SHP77 (cell line): ENCODE measurements at places on chromosomes 3 and 15.

GRCh38 chr15:73991260-73991659 lies 835 bp downstream of the STOML1 start:
- DNase-seq, result no peak

GRCh38 chr3:136078421-136079364 lies 113.2 kb downstream of the PPP2R3A start:
- peak; percentile 6 for DNase-seq

- DNase-seq, result no peak
Observed at GRCh38 chr3:71784201-71784913, 591 bp downstream of the PROK2 start.

DNA sequence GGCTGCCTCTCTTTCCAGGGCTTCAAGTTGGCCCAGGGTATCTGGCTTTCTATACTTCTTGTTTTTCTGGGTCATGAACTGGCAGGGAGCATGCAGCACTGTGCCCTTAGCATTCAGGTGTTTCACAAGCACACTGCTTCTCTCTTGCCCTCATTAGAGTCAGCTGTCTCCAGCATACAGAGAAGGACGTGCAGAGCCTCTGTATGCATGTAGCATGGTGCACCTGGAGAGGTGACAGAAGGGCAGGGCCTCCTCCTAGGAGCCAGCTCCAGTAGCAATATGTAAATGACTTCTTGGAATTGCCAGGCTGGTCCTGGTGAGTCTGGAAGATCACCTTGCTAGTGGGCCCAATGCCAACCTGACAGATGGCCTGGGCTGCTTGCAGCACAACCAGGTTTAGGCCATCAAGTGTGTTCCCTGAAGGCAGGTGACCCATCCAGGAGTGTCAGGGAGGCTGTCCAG lies 44.8 kb upstream of the ATP2C1 start:
- peak; percentile 24 for DNase-seq

DNA sequence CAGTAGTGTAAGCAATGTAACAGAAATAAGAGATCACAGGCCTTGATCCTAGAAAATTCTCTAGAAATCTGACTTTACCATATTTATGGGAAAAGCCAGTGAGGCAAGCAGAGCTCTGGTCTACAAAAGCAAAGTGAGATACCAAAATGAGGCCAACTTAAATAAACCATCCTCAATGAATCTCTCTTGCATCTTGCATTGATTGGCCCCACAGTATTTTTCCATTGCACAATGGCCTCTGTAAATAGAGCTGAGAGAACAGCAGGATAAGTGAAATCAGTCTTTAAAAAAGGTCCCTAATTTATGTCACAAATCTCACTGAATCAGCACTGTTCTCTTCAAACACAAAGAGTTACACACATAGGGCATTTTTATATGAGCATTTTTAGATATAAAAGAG lies 8.9 kb downstream of the CFAP20DC start:
- no peak for DNase-seq

DNA sequence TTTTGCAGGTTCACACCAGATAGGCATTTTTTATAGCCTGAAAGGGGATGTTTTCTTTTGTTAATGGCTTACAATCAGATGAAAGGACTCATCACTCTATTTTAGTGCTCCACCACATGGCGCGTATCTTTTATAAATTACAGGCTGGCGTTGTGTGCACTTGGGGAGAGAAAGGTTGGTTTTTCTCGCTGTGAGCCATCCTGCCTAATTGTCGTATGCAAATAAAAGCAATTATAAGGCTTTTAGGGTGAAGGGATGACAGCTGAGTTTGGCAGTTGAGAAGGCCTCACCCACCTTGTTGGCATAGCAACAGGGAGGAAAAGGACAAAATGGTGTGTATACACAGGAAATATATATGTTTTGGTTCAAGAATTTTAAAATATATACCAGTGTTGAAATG lies 268.0 kb downstream of the NR2F2 start:
- DNase-seq, result no peak

DNA sequence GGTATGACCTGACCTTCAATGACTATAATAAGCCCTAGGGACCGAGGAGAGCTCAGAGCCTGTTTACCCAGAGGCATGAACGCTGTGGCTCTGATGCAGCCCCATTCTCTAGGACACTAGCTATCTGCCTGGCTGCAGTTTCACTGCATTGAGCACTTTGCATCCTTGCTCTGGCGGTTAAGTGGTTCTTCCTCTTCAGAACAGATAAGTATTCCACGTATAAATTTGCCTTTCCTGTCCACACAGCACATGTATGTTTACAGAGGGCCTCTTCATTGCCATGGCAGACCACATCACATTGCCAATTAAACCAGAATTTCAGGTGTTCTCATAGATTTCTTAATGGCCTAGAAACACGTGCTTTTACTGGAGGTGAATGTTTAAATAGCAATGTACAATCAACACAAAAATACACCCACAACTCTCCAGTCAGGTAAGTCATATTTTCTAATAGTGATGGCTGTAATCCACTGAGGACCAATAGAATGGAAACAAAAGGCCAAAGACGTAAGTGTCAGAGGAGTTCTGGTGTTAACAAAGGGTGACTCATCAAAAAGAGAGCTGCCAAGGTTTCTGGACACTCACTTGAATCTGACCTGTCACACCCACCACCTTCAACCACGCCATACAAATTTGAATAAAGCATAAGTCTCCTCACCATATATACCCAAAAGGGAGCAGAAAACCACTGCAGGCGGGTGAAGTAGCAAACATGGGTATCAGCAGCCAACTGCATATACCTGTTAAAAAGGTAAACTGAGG lies 553.4 kb downstream of the OCA2 start:
- DNase-seq, result no peak

- DNase-seq, result no peak
Observed at GRCh38 chr3:49554633-49555265, 472 bp downstream of the BSN start.

- peak; percentile 63 for DNase-seq
Observed at GRCh38 chr3:120561251-120562045, 34.7 kb upstream of the NDUFB4 start.

- no peak for DNase-seq
Observed at GRCh38 chr15:78265752-78266224, 1.4 kb downstream of the DNAJA4 start.

DNA sequence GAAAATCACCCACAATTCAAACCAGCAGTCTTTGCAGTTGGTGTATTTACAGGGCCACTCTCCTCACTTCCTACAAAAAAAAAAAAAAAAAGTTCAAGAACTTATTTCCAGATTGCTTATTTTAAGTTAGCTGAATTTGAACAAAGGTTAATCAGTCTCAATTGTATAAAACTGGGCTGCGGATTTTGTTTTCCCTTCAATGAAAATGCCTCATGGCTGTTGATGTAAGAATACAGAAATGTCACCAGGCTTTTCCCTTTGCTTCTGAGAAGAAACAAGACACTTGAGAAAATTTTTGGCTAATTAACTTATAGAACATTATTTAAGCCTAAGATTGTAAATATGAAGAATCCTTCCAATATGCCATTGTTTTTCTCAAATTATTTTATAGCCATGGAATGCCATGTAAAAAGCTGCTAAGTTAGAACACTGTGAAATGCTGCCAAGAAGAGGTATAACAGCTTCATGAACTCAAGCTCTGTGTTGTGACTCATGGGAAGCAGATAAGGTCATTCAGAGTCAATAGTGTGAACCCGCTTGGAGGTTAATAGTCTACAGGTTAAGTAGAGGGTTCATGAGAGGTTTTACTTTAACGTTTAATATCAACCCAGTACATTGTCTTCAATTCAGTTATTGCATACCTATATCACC lies 84.3 kb upstream of the ABI3BP start:
- no peak for DNase-seq

- no peak for DNase-seq
Observed at GRCh38 chr15:74188216-74188615, 14.4 kb downstream of the STRA6 start.

GRCh38 chr3:17605032-17605431 lies 137.4 kb downstream of the TBC1D5 start:
- no peak for DNase-seq

DNA sequence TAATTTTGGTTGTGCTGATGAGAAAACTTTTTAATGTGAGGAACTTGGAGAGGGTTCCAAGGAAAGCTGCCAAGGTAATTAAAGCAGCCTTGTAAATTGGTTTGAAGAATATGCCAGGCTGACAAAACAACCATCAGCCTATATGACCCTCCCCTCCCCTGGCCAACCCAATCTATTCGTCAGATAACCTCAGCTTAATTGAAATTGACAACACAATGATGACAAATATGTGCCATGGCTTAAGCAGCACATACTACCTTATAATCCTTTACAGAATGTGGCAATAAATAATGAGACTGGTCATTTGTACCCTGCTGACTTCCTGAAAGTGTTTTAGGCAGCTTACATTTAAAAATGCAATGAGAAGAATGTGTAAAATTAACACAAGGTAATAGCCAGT lies 118.2 kb downstream of the EFHB start:
- no peak for DNase-seq

DNA sequence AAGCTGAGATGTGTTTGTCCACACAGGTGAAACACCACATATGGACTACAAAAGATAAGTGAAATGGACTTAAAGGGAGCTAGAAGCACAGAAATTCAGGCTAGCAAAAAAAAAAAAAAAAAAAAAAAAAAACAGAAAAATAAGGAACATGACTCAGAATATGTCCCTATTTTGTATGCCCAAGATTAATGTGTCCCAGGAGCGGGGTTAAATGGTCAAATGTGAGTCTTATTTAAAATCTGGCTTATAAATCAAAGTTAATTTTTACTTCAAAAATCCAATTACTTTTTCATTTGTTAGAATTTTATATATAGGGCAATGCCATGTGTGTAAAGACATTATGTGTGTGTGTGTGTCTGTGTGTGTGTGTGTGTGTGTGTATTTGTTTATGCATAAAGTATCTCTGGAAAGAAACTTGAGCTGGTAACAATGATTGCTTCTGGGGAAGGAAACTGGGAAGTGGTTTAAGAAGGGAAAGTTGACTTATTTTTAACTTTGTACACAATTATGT lies 986.5 kb downstream of the ROBO2 start:
- no peak for DNase-seq

- DNase-seq, result no peak
Observed at GRCh38 chr3:126419886-126420786, 25.4 kb downstream of the CFAP100 start.

DNA sequence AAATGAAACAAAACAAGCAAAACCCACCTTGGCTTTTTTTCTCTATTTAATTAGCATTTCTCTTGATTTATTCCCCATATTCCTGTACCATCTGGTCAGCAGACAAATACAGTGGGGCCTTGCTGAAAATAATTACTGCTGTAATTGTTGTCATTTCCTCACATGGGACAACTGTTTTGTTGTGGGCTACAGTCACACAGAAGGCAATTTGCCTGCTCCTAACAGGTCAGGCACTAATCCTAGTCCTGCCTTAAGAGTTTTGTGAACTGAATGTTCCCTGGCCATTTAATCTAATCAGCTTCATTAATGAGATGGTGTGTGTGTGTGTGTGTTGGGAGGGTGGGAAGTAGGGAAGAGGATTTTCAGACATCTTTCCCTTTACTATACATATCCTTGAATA lies 11.6 kb downstream of the TRPC1 start:
- no peak for DNase-seq

DNA sequence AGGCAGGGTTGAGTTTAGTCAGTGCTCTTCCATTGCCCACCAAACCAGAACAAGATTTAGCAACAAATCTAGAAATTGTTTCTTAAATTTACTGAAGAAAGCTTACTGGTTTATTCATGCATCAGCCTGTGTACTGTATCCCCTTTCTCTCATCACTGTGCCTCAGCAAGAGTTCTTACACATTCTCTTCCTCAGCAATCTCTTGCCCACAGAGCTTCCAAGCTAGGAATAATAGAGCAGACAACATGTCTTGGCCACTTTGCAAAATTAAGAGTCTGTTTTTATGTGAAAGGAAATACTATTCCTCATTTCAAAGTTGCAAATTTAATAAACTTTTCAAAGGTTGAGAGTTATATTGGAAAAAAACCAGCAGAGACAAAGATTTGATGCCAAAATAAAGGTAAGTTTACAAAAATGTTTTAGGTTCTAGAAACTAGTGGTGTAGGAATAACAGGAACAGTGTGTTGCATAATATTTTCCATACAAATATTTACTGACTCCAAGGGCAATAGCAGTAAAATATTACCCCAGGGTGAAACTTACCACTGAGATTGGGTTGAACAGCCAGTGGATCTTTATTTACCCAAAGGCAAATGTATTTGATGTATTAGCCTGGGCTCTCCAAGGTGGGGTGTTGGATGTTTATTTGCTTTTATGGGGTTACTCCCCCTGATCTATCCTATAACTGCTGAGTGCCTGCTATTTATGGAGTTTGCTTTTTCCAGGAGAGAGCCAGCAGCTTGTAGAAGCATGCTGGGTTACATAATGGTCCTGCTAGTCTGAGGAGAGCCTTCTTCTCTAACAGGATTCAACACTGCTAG lies 276.7 kb downstream of the ADAMTSL3 start:
- no peak for DNase-seq

DNA sequence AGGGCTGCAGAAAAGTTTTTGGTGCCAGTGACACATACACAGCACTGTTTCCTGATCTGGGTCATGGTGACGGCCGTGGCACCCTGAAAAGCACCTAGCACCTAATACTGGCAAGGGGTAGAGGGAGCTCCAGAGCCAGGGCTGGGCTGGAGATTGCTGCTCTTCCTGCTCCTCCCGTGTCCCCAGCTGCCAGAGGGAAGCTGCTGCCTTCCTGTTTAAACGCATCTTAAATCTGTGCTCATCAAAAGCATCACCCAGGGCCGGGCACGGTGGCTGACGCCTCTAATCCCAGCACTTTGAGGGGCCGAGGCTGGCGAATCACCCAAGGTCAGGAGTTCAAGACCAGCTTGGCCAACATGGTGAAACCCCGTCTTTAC lies 156.7 kb upstream of the MEF2A start:
- DNase-seq, result peak; percentile 56

DNA sequence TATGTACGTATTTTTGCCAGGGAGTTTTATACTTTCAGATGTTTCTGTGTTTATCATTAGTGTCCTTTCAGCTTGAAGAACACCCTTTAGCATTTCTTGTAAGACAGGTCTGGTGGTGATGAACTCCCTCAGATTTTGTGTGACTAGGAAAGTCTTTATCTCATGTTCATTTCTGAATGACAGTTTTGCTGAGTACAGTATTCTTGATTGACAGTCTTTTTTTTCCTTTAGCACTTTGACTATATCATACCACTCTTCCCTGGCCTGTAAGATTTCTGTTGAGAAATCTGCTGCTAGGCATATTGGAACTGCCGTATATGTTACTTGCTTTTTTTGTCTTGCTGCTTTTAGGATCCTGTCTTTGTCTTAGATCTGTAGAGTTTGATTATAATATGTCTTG lies 5.8 kb downstream of the LNP1 start:
- no peak for DNase-seq

- no peak for DNase-seq
Observed at GRCh38 chr3:192833177-192833890, 84.3 kb downstream of the MB21D2 start.
